ENCODE measurements at places on chromosomes 5 and 9.

DNA sequence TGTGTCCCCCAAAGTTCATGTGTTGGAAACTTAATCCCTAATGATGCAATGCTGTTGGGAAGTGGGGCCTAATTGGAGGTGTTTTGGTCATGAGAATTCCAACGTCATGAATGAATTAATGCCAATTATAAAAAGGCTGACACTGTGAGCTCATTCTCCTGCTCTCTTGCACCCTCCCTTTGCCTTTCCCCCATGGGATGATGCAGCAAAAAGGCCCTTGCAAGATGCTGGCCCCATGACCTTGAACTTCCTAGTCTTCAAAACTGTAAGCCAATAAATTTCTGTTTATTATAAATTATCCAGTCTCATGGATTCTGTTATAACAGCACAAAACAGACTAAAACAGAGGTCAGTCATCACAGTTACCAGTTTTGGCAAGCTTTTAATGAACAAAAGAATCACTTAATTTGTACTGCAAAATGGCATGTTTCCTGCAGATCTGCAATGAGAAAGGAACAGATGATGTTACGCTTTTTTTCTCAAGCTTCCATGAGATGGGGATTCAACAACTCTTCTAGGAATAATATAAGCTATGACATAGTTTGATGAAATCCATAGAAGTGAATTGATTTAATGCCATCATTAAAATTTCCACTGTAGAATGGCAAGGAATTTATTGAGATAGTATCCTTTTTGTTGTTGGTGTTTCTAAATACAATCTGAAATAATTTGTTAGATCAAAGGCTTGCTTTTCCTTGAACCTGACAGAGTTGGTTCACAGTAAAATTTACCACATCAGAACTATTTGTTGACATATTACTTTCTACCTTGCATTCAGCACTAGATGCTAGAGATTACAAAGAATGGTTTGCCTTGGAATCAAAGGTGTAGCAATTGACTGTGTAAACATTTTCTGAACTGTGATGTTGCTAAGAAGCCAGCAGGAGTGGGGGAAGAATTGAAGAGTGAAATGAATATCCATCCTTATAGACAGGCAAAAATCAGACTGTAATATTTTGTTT, 29.3 kb upstream of the RFK start:
- no peak for DNase-seq

DNA sequence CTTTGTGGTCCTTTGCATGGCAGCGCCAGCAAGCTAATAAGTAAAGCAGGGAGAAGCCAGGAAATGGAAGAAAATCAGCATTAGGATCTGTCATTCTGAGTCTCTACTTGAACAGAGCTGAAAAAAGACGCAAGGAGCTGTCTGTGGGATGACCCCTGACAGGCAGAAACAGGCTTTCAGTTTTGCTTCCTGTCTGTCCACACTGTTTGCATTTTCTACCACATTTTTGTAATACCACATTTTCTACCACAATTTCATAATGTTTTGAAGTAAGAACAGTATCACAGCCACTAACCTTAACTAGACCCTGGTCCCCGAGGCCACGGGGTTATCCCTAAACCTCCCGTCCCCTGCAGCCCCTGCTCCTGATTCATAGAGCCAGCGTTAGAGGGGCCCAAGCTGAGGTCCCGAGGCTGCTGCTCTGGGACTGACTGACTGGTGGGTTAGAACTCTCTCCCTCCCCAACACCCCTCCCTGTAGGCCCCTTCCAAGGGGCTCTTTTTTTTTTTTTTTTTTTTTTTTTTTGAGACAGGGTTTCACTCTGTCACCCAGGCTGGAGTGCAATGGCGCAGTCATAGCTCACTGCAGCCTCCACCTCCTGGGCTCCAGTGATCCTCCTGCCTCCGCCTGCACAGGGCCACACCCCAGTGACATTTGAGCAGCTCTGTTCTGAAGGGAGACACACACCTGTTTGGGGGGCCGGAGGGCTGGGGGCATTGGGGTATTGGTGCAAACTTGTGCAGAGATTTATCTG, 4.0 kb upstream of the CLIC3 start:
- no peak for DNase-seq

GRCh38 chr5:72144762-72145161, 37.5 kb downstream of the MAP1B start:
- no peak for DNase-seq

DNA sequence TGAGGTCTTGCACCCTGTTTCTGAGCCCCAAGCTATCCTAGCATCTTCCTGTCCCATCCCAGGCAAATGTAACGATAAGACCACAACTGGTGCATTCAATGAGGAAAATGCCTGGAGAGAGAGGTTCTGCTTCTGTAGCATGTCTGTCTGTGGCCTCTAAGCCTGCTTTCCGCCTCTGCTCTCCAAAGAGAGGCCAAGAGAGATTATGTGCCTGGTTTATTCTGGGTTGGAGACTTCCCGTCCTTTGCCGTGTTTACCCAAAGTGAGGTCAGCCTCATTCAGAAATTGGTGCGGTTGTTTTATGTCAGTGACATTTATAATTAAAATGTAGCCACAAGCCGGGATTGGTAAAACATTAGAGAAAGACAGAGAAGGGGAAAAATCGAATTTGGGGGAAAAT, 77.8 kb downstream of the FGF1 start:
- DNase-seq = no peak

DNA sequence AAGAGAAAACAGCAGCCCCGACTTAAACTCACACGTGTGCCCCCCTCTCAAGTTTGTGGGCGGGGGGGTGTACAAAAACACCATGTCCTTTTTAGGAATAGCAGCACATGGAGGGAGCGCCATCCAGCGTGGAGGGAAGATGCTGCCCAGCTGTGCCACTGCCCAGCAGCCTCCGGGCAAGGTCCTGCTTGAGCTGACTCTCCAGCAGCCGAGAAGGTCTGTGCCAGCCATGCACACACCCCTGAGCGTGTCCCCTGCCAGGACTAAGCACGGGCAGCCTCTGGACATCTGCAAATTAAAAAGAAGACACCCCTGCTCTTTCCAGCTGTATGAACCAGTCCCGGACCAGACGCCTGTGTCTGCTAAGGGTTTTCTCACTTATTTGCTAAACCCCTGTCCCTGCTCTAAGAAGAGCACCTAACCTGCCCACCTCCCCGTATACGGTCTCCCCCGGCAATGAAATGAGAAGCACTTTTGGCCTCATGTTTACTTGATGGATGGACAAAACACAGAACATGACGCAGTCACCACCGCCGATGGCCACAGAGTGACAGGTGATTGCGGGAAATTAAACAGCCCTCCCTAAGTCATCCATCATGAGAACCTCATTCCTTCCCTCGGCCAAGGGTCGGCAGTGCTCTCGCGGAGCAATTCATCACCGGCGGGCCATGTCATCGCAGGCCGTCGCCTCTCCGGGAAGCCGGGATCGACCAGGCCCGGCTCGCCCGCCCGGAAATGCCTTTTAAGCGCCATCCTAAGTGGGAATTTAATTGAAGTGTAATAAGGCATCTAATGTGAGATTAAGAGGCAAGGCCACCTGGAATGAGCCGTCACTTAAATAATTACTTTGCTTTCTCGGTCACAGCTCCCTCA, 96.9 kb downstream of the OLFM1 start:
- no peak for DNase-seq

- DNase-seq = no peak
Measured at GRCh38 chr9:129569502-129570449, 51.1 kb downstream of the C9orf50 start.

DNA sequence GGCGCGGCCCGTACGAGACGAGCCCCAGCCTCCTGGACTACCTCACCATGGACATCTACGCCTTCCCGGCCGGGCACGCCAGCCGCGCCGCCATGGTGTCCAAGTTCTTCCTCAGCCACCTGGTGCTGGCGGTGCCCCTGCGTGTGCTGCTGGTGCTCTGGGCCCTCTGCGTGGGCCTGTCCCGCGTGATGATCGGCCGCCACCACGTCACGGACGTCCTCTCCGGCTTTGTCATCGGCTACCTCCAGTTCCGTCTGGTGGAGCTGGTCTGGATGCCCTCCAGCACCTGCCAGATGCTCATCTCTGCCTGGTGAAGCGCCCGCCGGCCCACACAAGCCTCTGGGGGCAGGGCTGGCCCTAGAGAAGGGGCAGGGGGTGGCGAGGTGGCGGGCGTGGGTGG, 18.5 kb downstream of the PLPP7 start:
- DNase-seq = no peak

- no peak for DNase-seq
Measured at GRCh38 chr9:137295849-137296669, 6.0 kb downstream of the NRARP start.

- DNase-seq = no peak
Measured at GRCh38 chr9:34279411-34279810, 49.7 kb downstream of the KIF24 start.

GRCh38 chr9:76198336-76198735, 195.9 kb downstream of the RFK start:
- no peak for DNase-seq

DNA sequence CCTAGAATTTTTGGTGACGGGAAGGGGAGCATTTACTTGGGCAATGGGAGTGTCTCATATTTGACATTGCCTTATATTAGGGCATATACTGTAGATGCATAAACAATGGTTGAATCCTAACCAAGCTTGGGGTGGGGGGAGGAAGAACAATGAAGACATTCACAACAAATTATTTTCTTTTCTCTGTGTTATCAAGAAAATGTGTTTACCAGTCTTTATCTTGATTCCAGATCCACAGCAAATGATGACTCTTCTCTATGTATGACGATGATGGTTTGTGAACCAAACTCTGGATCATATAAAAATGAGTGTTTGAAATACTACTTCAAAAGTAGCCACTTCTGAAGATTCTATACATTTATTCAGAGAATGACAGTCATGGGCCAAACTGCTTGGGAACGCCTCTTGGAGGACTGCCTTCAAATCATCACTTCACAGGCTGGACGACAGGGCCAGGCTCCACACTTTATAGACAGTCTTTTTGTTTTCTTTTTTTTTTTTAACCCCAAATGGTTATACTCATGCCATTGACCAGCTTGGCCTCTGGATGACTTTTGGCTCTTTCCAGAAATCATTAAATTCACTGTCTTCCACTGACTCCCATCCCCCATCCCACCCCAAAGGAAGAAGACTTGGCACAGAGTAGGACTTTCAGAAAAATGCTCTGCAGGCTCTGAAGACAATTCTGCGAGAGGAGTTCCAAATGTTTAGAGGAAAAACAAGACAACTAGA, 123.8 kb upstream of the LIFR start:
- no peak for DNase-seq

DNA sequence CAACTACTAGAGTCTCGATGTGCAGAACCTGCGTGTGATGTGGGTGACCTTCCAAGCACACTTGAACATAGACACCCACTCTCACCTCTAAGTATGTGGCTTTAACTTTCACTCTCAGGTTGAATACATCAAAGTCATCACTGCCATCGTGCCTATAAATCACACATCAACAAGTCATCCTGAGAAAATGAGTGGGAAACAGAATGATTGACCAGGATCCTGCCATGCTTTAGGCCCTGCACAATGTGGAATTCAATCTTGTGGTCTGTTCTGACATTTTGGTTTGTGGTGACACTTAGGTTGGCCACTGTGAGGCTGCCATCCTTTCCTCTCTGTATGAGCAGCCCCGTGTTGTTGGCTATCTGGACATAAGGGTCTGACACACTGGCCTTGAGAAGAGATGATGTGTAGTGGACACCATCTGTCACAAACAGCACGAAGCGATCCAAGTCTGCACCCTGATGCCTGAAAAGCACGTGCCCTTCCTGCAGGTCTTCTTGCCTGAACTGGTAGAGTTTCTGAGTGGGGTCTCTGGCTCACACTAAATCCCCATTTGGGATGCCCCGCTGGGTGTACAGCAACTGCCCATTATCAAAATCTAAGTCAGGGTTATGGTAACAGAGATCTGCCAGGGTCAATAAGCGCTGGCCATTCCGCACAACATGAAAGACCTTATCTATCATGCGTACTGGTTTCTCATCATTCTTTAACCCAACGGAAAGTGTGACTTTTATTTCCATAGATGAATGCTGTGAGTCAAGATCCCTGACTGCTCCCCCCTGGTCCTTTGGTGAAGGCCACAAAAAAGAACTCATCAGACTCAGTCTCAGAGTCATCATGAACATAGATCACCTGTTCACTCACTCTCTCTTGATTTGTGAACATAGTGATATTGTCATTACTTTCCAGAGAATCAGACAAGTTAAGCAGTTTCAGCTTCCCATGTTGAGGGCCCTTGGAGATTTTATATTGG, 116.6 kb downstream of the ESM1 start:
- DNase-seq = no peak

DNA sequence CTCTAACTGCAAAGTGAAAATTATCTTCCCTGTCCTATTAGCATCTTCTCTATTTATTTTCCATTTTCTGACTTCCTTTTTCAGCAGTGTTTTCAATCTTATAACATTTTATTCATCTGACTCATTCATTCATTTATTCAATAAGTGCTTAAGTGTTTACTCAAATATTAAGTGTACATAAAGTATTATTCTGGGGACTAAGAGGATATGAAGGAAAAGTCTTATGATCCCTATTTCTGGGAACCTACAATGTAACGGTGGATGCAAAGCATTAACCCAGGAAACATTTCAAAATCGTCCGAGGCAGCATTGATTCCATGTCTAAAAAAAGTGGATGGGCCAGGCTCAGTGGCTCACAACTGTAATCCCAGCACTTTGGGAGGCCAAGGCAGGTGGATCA, 19.4 kb upstream of the TRPM6 start:
- no peak for DNase-seq

DNA sequence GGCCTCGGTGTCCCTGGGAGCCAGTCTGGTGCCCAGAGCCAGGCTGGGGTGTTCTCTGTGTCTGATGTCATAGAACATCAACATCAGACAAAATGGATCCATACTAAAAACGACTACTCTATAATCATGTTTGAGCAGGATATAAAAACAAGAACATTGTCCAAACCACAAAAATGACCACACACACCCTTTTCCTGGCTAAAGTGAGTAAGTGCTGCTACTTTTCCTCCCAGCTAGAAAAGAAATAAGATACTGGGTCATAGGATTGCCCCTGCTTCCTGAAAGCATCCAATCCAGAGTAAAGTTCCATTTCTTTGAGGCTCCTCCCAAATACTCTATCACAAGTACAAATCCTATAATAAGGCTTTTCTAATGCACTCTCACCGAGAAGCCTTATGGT, 19.7 kb upstream of the TRAF1 start:
- DNase-seq = no peak

- DNase-seq = no peak
Measured at GRCh38 chr5:17302106-17302505, 84.7 kb downstream of the BASP1 start.

DNA sequence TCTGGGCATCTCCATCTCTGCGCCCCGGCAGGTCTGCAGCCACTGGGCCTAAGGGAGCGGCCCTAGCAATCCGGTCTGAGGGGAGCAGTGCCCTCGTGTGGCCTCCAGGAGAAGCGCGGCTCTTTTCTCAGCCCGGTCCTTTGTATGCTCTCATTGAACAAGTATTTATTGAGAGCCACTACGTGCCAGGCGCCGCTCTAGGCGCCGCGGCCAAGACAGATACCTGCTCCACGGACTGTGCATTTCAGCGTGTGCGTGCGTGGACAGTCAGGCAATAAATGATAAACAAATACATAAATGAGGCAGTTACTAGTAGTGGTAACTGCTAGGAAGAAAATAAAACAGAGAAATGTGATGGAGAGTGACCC, 2.3 kb upstream of the SLC4A9 start:
- peak; percentile 81 for DNase-seq

- DNase-seq = peak; percentile 74
Measured at GRCh38 chr5:116137544-116138378, 52.9 kb downstream of the COMMD10 start.
